Activated naive CD8-positive, alpha-beta T cell treated with anti-CD3 and anti-CD28 coated beads, Interleukin-2, amount 50 U/mL, for 24 hours (primary cell): ENCODE measurements at places on chromosomes 3 and 15.

DNA sequence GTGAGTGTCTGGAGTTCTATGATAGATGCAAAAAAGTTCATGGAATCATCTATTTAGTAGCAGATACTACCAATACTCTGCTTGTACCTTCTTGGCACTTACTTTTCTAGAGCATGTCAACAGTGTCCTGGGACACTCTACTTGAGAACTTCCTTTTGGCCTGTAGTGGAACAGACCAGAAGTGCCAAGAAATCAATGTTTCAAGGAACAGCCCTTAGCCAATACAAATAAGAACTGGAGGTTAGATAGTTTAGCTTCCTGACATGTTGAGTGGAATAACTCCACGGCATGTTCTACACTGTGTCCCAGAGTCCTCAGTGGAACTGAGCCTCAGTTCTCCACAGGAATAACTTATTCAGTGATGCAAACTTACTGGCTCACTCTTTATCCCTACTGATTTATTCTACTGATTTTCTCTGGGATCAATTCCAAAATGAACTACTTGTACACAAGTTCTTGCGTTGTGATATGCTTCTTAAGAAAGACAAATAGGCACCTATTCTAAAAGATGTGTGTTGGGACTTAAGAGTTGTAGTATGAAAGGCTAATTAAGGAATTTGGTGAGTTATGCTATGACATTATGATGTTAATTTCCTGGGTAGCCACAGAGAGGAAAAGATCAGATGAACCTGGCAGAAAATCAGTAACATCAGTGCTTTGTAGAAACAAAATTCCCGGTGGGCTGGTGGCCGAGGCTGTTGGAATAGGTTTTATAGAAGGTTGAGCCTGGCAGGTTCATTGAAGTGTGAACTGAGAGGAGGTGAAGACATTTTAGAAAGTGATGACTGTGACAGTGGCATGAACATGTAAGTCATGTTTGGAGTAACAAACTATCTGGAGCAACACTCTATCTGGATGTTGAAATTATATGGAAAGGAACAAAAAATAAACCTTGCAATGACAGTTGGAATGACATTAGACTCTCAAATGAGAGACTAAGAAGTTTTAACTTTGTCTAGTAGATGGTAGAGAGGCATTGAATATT is 101.8 kb upstream of the RBMS3 start:
- no peak for DNase-seq

DNA sequence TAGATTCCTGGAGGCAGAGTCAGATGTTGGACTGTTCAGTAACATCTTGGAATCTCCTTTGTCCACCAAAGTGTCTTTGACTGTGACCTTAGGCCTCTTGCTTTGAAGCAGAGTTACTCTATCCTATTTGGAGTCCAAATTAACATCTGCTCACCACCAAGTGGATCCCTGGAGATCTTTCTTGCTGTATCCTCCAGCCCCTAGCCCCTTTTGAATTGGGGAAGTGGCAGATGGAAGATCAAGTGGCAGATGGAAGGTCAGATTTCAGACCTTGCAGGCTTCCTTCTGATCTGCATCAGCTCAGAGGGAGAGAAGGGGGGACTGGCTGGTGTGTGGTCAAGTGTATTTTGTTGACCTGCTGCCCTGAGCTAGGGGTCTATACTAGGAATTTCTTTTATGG is 125.0 kb upstream of the ROPN1 start:
- no peak for DNase-seq

DNA sequence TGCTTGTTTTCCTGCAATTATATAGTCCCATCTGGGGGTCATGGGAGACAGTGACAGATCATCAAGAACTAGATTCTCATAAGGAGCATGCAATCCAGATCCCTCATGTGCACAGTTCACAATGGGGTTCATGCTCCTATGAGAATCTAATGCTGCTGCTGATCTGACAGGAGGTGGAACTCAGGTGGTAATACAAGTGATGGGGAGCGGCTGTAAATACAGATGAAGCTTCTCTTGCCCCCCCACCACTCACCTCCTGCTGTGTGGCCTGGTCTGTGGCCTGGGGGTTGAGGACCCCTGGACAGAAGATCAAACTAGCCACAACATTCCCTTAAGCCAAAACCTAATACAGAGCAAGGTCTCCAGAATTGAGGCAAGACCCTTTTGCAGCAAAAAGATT is 161.1 kb downstream of the WDR76 start:
- DNase-seq, result no peak

DNA sequence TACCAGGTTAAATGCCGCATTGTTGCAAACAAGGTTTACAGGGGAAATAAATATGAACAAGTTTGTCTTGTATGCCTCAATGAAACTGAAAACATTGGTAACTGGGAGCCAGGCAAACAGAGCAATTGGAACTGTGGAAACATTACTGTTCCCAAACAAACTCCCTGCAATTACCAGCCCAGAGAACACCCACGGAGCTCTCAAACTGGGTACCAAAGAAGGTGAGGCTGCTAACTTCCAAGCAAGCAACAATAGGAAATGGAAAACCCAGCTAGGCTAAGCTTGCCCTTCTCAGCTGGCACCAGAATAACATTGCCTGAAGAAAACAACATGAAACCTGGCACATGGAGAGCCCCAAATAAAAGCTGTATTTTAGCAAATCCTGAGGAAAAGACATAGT is 218.9 kb upstream of the THRB start:
- no peak for DNase-seq

GRCh38 chr3:107842940-107843339 is 247.9 kb downstream of the CD47 start:
- DNase-seq, result no peak

DNA sequence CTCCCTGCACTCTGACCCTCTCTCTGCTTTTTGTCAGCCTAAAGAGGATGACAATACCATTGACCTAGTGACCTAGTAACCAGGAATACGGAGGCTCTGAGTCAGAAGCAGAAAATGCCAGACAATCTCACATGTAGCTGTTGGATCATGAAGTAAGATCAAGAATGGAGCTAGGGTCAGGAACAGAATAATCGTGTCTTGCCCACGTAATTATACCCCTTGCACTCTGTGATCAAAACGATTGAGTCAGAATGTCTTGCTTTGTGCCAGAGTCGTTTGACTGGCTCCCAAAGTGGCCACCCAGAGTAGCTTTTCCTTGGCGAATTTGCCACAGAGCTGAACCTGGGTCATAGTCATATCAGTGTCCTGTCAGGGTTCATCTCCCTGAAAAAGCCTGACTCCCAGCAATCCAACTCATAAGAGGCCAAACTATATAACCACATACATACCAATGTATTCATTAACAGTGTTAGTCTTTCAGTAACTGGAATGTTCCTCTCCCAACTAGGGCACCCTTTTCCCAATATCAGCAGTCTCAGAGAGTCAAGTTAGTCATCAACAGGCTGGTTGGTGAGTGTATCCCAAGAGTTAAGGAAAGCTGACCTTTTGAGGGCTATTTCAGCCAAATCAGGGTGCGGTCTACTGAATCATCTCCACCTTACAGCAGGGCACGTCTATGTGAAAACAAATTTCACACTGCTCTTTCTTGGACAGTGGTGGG is 5.0 kb upstream of the CDV3 start:
- DNase-seq, result no peak

DNA sequence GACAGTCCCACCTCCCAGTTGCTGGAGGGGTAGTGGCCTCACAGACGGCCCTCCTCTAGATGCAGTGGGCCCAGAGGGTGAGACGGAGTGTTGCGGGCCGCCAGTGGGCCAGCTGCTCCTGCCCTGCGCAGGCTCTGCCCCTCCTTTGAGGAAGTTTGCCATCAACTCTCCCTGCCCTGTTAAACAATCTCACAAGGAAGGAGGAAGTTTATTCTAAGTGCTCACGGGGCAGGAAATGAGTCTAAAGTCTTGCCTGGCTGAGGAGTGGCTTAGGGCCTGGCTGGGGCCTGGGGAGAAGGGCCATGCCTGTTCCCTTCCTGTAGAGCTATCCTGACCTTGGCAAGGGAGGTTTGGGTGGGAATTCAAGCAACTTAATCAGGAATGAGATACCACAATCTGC is at the start of gene FAM3D:
Gene FAM3D (minus strand): TSS at position 92 of the 400 bp plus-strand sequence. CDS start 11,211 bp downstream, outside the sequence.
- no peak for DNase-seq

DNA sequence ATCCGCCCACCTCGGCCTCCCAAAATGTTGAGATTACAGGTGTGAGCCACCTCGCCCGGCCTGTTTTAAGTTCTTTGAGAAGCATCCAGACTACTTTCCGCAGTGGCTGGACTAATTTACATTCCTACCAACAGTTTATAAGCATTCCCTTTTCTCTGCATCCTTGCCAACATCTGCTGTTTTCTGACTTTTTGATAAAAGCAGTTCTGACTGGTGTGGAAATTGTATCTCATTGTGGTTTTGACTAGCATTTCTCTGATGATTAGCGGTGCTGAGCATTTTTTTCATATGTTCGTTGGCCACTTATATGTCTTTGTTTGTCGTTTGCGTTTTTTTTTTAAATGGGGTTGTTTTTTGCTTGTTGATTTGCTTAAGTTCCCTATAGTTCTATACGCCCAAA is 208.4 kb upstream of the DPPA4 start:
- no peak for DNase-seq

DNA sequence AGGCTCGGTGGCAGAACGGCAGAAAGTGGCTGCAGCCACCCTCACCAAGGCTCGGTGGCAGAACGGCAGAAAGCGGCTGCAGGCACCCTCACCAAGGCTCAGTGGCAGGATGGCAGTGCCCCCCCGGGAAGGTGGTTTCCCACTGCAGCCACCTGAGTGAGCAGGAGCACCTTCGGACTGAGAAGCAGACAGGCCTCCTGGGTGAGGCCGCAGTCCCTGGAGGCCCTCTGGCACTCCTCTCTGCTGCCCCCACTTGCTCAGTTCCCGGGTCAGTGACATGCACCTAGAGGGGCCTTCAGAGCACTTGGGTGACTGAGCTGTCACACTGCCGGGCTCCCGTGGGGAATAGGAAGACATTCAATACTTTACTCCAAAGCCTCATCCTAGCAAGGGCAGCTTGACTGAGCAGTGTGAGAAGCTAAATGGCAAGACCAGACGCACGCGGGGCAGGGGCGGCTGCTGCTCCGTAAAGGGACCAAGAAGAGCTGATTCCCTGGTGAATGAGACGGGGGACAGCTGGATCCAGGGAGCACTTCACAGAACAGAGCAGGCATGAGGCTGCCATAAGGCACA is 62.7 kb downstream of the PCSK6 start:
- no peak for DNase-seq

DNA sequence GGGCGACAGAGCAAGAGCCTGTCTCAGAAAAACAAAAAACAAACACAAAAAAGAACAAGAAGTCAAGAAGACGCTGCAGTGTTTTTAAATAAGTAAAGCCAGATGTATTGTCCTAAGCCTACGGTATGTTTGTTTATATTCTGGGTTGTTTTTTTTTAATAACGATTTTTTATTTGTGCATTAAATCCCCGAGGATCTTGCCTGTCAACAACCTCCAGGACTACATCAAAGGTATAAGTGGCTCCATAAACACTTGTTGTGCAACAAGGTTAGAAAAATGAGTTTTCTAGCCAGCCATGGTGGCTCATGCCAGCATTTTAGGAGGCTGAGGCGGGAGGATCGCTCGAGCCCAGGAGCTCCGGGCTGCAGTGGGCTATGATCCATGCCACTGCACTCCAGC is 26.1 kb downstream of the ITGB5 start:
- DNase-seq, result no peak

GRCh38 chr15:100112061-100112420 is 229.7 kb downstream of the ADAMTS17 start:
- no peak for DNase-seq

DNA sequence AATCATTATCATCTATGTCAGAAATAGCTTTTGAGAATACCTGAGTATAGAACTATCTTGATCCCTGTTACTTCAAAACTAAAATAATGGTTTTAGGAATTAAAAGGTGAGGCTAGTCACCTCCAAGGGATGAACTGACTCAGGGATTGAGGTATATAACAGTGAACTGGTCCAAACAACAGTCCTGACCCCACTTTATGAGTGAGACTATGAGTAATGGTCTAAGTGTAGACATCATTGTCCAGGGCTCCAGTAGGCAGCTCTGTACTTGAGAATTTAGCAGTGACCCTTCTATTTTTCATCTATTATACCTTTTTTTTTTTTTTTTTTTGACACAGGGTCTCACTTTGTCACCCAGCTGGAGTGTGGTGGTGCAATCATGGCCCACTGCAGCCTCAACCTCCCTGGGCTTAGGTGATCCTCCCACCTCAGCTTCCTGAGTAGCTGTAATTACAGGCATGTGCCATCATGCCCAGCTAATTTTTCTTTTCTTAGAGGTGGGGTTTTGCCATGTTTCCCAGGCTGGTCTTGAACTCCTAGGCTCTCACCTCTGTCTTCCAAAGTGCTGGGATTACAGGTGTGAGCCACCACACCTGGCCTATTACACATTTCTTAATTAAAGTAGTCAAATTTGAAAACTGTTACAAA is 36.3 kb downstream of the MLH1 start:
- DNase-seq, result no peak

DNA sequence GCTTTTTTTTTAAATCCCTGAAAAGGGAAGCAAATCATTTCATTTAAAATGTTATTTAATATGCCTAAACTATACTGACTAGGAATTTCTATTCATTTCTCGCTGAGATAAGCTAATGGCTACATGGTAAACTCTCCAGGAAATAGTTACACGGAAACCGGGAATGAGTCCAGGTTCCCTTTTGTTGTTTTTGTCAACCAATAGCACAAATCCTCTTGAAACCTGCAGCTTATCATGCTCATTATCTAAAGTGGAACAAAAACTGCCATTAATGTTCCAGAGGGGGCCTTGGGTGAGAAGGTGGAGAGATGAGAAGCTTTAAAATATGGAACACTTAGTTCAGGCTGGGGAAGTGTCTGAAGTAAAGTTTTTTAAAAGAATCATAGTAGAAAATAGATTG is 113.5 kb upstream of the ALCAM start:
- DNase-seq, result no peak

DNA sequence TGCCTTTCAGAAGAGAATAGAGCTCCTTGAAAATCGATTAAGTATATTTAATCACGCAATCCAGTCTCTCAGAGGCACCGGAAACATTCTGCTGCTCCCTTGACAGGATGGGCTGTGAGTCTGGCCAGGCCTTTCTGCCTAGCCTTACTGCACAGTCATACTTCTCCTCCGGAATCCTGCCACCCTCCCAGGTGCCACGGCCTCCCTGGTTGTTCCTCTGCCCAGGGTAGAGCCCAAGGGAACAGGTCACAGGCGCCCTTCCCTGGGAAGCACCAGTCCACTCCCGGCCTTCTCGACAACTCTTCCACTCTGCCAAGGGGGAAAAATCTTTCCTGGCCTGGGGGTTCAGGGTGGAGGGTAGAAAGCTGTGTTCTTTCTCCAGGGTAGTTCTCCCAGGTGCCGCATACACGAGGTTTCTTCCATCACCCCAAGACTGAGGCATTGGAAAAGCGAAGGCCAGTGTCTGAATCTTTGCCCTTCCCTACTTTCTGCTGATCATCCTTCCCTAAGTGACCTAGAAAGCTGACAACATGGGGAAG is 17.4 kb upstream of the SYNM start:
- no peak for DNase-seq

- no peak for DNase-seq
Measured at GRCh38 chr3:133213937-133214336, 175.7 kb downstream of the TMEM108 start.

DNA sequence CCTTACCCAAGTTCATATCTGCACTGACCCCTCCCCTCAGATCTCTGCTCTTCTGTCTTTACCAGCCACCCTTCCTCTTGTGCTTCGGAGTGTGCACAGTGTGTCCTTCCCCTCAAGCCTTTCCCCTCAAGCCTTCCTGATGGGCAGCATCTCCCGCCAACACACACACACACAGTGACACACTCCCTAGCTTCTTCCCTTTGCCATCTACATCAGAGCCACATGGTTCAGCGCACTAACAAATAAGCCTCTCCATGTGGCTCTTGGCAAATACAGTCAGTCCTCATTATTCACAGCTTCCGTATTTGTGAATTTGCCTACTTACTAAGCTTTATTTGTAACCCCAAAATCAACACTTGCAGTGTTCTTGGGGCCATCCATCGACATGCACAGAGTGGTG is 37.5 kb downstream of the SH3BP5 start:
- no peak for DNase-seq

GRCh38 chr3:134597390-134597970 is 53.3 kb downstream of the KY start:
- DNase-seq, result no peak
